ENCODE measurements at places on chromosomes 12 and 14.

- DNase-seq: no peak
Measured at GRCh38 chr12:71517145-71517846, 77.7 kb downstream of the LGR5 start.

- no peak for DNase-seq
Measured at GRCh38 chr12:12398026-12398859, 41.4 kb downstream of the BORCS5 start.

DNA sequence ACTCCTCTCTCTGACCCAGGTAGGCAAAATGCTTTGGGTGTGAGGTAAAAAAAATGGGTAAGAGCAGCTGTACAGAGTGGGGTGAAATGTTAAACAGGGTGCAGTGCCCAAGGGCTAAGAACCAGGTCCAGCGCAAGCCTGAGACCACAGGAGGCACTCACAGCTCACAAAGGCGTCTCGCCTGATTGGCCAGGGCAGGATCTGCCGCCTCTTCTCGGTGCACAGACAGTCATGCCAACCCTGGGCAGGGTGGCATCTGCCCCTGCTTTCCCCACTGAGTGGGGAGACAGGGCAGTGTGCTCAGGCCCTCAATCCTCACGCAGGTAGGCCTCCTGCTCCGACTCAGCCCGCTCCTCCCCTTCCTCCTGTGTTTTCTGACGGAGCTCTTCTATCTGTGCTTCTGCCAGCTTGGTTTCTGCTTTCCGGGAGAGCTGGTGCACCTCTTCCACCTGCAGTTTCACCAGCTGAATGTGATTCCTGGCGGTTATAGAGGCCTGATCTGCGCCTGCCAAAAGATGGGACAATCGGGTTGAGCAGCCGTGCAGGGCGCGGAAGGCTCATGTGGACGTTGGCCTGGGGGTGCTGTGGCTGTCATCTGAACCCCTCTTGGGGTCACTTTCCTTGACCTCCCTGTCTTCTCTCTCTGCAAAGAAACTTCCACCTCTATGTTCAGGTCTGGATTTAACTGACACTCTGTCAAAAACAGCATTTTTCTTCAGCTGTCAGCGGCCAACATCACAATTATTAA, 4.7 kb downstream of the B3GNT4 start:
- no peak for DNase-seq

- DNase-seq: no peak
Measured at GRCh38 chr12:132446633-132447326, 43.2 kb upstream of the FBRSL1 start.

DNA sequence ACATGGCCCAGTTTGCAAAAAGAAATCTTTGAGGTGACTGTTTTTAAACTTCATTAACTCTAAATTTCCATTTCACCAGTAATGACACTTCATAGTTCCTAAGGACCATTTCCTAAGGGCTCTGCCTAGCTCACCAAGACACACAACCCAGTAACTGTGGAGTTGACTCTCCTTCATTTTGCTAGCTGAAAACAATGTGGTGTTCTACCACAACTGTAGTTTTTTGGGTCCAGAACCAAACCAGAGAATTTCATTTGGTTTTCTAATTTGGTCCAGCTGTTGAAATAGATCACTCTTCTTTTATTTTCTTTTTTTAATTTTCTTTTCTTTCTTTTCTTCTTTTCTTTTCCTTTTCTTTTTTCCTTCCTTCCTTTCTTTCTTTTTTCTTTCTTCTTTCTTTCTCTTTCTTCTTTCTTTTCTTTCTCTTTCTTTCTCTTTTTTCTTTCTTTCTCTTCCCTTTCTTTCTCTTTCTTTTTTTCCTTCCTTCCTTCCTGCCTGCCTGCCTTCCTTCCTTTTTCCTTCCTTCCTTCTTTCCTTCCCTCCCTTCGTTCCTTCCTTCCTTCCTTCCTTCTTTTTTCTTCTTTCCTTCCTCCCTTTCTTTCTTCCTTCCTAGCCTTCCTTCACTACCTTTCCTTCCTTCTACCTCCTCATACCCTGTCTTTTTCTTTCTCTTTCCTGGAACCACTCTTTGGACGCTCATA, 18.5 kb upstream of the LUM start:
- DNase-seq: no peak

GRCh38 chr14:80003138-80003537, 208.2 kb downstream of the DIO2 start:
- no peak for DNase-seq

DNA sequence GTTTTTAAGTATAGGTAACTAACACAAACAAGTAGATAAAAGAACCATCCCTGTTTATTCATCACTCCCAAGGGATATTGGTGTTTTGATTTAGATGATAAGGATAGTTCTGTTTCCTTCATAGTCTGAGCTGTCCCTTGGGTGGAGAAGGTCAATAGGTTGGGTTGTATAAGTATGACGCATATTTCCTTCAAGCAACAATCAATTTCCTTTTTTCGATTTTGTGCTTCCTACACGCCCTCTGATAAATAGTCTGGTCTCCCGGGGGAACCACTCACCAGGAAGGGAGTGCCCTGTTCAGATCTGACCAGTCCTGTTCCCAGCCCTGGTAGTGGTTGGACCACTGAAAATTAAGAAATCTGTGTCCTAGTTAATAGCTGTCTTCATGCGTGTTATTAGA, 378.8 kb upstream of the FAR2 start:
- DNase-seq: no peak

GRCh38 chr12:112532106-112532505, 113.4 kb downstream of the PTPN11 start:
- no peak for DNase-seq

GRCh38 chr14:24935796-24936195, 114.2 kb downstream of the STXBP6 start:
- DNase-seq: no peak

- DNase-seq: no peak
Measured at GRCh38 chr12:129185855-129186254, 332.6 kb downstream of the GLT1D1 start.

GRCh38 chr12:127149226-127149964, 1117.6 kb upstream of the TMEM132C start:
- no peak for DNase-seq

GRCh38 chr12:132560614-132561426, 49.6 kb downstream of the LRCOL1 start:
- no peak for DNase-seq

DNA sequence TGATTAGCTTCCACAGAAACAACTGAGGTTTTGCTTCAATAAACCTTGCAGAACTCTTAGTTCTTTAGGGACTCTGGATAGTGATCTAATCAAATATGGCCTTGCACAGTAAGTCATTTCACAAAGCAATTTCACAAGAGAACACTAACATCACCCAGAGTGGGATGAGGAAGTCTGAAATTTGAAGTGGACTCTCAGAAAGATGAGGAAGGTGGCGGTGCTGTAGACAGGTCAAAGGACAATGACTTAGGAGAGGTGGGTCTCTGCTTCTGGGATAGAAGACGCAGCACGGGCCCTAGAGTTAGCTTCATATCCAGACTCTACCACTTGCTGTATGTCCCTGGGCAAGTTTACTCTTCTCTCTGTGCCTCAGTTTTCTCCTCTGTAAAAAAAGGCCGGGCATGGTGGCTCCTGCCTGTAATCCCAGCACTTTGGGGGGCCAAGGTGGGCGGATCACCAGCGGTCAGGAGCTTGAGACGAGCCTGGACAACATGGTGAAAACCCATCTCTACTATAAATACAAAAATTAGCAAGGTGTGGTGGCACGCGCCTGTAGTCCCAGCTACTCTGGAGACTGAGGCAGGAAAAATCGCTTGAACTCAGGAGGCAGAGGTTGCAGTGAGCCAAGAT, 18.9 kb downstream of the FOS start:
- DNase-seq: no peak
